ENCODE measurements at places on chromosomes 2 and 18.

DNA sequence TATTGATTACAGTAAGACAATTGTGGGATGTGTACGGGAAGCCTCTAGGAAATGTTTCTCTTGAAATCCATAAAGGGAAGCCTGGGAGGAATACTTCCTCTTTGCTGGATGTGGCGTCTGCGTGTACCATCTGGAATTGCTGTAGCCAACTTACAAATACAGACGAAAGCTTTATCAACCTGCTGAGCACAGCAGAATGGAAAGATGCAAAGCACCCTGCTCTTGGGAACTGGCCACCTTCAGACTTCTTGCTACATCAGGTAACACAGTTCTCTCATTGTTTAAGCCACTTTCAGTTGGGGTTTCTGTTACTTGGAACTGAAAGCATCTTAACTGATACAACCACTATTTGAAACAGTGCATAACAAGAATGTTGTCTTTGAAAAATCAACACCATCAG, 213.8 kb downstream of the HRH4 start:
- no peak for DNase-seq

GRCh38 chr2:23426263-23426905, 41.4 kb downstream of the KLHL29 start:
- no peak for DNase-seq

GRCh38 chr2:217223222-217223930, 363.5 kb upstream of the TNP1 start:
- DNase-seq = no peak

DNA sequence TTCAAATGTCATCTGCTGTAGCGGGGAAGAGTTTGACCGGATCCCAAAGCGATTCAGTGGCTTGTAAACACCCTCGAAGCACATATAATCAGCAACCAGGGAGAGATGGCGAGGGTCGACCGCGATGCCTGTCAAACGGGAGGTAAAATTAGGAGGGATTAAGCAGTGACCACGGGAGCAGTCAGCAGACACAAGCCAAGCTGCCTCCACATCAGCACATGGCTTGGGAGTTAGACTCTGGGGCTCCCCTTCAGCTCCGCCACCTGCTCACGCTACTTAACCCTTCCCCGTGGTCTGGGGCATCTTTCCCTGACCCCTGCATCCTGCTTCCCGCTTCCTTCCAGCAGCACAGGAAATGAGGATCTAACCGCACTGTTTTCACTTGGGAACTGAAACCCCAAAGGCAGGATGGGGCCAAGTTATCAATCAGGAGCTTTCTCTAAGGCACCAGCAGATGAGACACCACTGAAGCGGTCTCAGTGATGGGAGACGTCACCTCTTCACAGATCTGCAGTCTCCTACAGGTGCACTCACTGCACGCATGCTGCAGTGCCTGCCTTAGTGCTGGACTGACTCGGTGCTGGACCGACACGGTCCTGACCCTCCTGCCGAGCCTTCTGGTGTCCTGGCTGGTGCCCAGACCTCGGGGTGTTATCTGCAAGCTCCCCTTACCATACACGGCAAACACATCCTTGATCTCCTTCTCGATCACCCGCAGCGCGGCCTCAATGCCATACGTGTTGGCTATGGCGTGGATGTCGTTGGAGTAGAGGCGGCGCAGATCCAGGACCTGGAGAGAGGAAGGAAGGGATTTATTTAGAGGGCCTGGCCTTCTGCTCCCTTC, 77.5 kb downstream of the POLR1A start:
- no peak for DNase-seq

DNA sequence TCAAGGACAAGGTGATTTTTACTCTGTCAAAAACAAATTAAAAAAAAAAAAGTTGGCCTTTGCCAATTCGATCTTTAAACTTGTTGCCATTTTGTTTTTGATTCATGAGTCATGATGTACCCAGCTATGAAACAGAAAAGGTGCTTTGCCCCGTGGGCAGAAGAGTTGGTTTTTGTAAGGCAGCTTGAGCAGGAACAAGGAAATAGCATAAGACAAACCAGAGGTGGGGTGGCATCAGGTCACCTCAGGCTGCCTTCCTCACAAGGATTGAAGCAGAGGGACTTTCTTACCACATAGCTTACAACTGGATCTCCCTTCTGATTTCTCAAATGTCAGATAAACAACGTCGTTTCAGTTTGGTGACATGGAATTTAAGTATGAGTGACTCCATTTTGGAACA, 123.8 kb downstream of the ARL4C start:
- DNase-seq = no peak

GRCh38 chr18:39365836-39366485, 1800.4 kb upstream of the CELF4 start:
- no peak for DNase-seq

DNA sequence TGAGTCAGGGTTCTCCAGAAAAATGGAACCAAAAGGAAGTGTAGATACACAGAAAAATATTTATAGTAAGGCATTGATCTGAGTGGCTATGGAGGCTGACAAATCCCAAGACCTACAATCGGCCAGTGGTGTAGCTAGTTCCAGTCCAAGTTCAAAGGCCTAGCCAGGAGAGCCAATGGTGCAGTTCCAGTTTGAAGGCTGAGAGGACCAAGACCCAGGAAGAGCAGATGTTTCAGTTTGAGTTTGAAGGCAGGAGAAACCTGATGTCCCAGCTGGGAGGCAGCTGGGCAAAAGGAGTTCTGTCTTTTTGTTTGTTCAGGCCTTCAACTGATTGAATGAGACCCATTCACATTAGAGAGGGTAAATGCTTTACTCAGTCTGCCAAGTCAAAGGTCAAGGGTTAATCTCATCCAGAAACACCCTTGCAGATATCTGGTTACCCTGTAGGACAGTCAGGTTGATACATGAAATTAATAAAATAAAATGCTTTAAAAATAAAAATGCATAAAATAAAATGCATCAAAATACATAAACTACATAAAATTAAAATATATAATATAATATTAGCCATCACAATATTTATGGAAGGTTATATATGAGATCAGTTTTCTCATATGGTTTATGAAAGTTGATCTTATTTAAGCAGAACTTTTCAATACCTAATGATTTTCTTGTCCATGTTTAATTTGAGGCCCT, 38.7 kb downstream of the KCNE4 start:
- no peak for DNase-seq

GRCh38 chr2:45891719-45892424, 240.4 kb downstream of the PRKCE start:
- no peak for DNase-seq

- DNase-seq = no peak
Measured at GRCh38 chr2:69936906-69937305, 22.0 kb downstream of the MXD1 start.

GRCh38 chr2:116717832-116718231, 1096.7 kb upstream of the DDX18 start:
- no peak for DNase-seq

DNA sequence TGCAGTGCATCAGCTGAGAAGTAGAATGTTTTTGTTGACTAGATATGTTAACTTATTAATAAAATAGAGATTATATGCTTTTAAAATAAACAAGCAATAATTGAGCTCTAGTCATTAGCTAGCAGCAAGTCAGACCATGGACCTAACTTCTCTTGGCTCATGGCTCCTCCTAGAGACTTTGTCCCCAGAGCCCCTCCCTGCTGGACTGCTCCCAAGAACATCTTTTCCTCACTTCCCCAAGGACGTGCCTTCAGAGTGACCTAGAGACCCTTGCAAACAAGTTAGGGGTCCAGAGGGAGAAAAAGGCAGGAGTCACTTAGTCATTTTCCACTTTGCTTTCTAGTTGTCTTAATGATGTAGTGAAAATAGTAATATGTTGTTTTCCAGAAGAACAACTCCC, 312.5 kb upstream of the NRP2 start:
- DNase-seq = no peak

- DNase-seq = no peak
Measured at GRCh38 chr2:67260343-67261277, 136.5 kb upstream of the ETAA1 start.

DNA sequence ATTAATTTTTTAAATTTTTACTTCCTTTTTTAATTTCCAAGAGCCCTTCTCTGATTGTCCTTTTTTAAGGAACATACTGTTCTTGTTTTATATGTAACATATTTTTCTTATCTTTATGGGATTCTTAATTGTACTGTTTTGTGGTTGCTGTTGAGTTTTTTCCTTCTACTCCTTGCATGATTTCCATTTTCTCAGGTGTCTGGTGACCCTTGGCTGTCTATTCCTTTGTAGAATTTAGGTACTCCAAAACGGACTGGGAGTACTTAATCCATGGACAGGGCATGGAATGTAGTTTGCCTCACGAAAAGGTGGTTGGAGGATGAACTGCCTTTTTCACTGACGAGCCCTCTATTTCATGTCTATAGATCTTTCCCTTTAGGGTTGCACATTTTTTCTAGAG, 26.6 kb downstream of the TWSG1 start:
- no peak for DNase-seq

- no peak for DNase-seq
Measured at GRCh38 chr18:50473881-50474280, 86.0 kb upstream of the MAPK4 start.

Data from stimulated activated CD4-positive, alpha-beta T cell treated with anti-CD3 and anti-CD28 coated beads, Interleukin-12 subunit alpha, Interleukin-12 subunit beta, amount 100 ng/mL, for 4 hours (primary cell).